ENCODE measurements at places on chromosomes 1 and 21.
A peak's percentile ranks its signal among the peaks of the same experiment; 100 is the strongest.

DNA sequence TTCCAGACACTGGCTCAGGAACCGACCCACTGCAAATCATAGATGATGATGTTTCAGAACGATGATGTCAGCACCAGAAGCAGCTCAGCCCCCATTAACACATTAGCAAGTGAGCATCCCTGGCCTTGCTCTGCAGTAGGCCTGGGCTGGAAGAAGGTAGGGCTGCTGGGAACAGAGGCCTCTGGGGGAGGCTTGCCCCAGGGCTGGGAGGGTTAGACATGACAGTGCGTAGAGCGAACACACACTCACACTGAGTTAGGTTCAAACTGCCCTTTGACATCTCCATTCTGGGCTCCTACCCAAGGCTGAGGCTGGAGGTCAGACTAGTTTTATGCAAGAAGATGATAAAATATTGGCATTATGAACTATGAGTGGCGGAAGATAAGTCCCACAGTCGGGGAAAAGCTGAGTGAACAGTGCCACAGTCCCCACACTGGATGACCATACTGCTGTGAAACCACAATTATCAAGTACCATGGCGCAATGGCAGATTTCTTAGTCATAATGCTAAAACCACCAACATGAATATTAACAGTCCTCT lies 91.1 kb downstream of the DMRTB1 start:
- DNase-seq: no peak

GRCh38 chr1:21302747-21303715 lies 12.8 kb upstream of the ECE1 start:
- DNase-seq: no peak

DNA sequence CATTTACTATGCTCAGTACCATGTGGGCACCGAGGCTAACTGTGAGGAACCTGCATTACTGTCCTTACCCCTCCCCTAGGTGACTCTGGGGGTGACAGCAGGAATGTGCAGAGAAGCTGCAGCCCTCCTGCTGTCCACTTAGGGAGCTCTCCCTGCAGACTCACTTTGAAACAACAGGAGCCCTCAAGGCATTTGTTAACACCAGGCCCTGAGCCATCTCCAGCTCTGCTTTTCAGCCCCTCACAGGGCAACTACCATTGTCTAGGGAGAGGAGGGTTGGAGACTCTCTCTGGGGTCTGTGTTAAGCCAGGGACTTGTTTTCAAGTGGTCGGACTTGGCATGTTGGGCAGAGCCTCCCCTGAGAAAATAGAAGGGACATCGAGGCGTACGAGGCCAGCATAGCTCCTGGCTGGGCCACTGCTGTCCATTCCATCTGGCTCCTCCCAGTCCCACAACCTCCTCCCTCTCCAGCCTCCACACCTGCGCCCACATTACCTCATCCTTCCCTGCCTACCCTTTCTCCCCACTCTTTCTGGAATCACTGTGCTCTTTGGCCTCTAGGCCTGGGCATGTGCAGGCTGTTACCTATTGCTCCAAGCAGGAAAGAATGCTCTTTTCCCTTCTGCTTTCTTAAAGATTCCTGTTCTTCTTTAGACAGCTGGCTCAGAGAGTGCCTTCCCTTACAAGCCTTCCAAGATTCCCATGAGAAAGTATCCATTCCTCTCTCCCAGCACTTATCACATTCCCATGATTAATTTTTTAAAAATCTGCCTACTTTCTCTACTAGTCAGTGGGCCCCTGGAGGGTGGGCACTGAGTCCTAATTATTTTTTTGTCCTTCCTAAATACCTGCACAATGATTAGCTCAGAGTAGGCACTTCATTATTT lies 102.7 kb upstream of the GCLM start:
- no peak for DNase-seq

GRCh38 chr1:239997160-239997514 lies 94.5 kb upstream of the FMN2 start:
- DNase-seq: no peak

DNA sequence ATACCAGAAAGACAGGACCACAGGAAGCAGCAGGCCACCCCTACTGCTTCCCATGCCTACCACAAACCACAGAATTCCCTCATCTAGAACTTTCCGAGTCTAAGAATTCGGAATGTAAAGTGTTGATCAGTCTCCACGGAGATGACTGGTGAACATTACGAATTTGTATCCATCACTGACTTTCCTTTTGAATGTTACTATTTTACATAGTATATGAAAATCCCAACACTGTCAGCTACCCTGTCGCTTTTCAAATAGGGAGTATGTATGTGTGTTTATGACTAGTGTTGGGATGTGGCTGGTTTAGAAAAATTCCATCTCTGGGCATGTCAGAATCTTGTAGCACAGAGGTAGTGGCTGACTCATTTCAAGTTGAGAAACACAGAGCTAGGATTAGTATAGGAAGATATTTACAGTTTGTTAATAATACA lies 118.2 kb downstream of the COQ8A start:
- no peak for DNase-seq

- no peak for DNase-seq
Measured at GRCh38 chr1:228015276-228016180, 8.7 kb downstream of the WNT3A start.

DNA sequence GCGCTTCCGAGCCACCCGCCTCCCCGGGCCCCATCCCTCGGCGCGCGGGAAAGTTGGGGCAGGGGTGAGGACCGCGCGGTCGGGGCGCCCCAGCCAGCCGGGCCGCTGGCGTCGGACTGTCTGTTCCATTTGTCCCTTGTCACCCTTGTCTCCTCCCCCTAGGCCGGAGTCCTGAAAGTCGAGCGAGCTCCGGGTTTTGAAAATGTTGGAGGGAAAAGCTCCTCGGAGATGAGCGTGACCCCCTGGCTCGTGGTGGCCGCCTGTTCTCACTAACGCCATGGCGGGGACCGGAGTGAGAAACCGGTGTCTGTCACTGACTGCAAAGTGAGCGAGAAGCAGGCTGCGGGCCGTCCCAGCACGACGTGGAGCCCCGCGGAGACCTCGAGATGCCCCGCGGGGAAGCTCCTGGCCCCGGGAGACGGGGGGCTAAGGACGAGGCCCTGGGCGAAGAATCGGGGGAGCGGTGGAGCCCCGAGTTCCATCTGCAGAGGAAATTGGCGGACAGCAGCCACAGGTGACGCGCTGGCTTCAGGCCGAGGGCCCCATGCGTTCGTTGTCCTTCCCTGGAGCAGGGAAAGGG lies 491 bp downstream of the PER3 start:
- DNase-seq: no peak

DNA sequence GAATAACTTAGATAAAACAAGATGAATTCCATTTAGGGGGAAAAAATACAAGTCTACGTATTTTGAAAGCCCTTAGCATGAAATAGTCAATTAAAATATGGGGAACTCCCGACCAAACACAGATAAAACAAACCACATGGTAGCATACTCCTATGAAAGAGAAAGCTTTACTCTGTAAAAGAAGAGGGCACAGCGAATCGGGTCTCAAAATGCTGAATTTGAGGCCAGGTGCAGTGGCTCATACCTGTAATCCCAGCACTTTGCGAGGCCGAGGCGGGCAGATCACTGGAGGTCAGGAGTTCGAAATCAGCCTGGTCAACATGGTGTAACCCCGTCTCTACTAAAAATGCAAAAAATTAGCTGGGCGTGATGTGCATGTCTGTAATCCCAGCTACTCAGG lies 116.9 kb upstream of the TIAM1 start:
- DNase-seq: no peak

DNA sequence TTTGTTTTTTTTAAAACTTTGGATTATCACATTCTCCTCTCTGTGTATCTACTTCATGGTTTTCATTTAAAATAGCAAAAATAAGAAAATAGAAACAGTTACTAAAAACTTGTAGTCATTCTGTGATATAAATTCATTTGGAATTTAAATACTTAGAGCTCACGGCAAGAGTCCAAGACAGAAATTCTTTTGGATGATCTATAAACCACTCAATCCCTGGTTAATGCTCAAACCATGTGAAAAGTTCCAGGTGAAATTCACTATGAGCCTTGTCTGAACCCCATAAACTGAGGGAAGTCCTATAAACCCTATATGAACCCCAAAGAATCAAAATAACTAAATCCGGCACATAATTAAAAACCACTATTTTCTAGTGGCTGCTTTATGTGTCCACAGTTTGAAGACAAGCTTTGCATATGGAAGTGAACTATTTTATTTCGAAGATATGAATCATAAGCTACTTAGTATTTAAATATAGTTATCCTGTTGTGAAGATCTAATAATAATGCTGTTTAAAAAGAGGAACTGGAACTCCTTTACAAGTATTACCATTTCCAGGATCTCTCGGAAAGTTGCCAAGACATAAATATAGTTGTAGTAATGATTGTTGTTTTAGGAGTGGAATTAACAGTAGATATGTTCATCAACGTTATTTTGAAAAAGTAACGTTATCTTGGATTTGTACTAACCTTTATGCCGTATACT lies 163.5 kb downstream of the NFIA start:
- no peak for DNase-seq

DNA sequence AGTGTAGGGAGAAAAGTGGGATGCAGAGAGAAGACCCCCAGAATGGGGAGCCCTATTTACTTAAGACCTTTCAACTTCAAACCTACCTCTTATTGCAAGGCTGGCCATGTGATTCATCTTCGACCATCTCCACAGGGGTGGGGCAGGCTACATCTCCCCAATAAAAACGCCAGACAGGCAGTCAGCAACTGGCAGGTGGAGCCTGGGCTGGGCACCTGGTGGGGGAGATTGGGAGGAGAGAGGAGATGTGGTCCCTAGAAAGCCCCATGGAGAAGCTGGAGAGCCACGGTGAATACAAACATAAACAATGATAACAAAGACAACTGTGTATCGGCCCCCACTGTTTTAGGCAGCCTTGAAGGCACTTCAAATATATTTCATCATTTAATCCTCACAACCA lies 336.7 kb upstream of the PROX1 start:
- DNase-seq: no peak

DNA sequence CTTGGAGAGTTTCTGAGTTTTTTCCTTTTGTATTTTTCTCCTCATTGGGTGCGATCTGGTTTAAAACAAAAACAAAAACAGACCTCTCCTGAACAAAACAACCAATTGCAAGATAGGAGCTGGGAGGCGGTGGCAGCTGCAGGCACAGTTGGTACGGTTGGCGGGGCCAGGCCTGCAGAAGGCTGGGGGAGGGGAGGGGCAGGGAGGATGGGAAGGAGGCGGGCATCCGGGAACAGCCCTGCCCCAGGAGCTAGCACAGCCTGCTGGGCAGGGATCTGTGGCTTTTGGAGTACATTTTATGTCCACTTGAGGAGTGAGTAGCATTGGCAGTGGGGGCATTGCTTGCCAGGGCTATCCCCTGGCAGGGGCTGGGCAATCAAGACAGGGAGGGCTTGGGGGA lies 5.2 kb downstream of the CAPN9 start:
- DNase-seq: peak; percentile 61

DNA sequence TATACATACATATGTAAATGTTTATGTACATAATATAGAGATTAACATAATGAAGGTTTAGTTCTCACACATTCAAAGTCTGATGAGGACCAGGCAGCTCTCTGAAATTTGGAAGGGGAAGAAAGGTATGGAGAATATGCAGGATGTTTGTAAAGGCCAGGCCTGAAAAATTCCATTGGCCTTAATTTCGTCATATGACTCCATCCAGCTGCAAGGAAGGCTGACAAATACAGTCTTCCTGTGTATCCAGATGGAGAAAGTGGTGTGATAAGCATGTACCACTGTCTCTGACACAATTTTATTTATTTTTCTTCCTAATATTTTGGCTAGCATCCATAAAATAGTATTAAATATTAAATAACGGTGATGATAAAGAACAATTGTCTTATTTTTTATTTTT lies 6.3 kb upstream of the SGIP1 start:
- DNase-seq: no peak

GRCh38 chr21:44618909-44619308 lies 7.0 kb downstream of the KRTAP10-8 start:
- DNase-seq: no peak

- DNase-seq: no peak
Measured at GRCh38 chr1:94027721-94028515, 93.0 kb downstream of the ABCA4 start.

DNA sequence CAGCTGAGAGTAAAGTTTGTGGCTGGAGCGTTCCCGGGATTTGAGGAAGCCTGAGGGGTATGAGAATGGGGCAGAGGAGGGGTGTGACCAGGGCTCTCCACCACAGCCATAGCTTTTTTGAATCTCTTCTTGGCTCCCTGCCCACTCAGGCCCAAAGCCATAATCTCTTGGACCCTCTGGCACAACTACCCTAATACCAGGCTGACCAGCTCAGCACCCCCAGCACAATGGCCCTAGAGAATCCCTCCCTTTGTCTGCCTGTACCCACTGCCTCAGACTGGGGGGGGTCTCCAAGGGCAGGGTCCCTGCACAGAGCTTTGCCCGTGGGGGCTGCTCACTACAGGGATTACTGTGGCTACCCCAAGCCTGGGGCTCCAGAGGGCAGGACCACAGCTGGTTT lies 7.5 kb downstream of the DENND4B start:
- DNase-seq: no peak

- DNase-seq: no peak
Measured at GRCh38 chr1:199546323-199546722, 481.2 kb upstream of the NR5A2 start.

DNA sequence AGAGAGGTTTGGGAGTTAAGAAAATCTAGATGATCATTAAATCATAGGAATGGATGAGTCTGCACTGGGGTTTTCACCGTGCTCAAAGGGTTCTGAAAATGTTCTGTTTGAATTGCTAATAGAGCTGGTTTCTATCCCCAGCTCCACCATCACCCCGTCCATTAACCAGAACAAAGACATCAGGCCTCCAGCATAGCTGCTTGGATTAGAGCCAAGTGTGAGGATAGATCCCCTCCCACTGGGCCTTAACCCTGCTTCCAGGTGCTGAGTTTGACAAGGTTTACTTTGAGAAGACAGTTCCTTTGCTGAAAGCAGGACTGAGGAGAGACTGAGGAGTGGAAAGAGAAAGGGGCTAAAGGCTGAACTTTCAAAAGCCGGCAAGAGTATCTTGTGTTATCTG lies 48.3 kb downstream of the MPZL1 start:
- peak; percentile 40 for DNase-seq

- DNase-seq: no peak
Measured at GRCh38 chr1:243471754-243472745, 216.2 kb downstream of the SDCCAG8 start.

DNA sequence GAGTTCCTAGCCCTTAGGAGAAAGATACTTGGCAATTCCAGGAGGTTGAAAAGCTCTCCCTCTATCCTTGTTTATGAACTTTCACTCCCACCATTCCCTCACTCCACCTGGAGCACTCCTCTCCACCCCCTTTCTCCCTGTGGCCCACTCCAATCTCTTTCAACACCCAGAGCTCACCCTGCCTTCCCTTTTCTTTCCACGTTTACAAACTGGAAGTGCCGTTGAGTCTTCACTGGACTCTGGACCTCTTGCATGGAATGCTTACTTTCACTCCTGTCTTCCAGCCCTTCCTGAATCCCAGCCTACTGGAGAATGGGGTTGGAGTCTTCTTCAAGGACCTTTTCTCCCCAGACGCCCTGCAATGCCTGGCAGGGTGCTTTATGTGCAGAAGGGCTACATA lies 198.5 kb downstream of the RHOU start:
- no peak for DNase-seq

- no peak for DNase-seq
Measured at GRCh38 chr1:66247415-66248208, 286.3 kb upstream of the SGIP1 start.

- no peak for DNase-seq
Measured at GRCh38 chr1:66298464-66298863, 235.5 kb upstream of the SGIP1 start.

- DNase-seq: no peak
Measured at GRCh38 chr1:219119839-219120238, 53.8 kb upstream of the LYPLAL1 start.
